Stimulated activated CD8-positive, alpha-beta memory T cell treated with anti-CD3 and anti-CD28 coated beads, Interleukin-7, amount 100 ng/mL, for 1 hour (primary cell): ENCODE measurements at places on chromosomes 7 and 10.

GRCh38 chr10:75582102-75582501 lies 150.7 kb downstream of the LRMDA start:
- no peak for DNase-seq

- DNase-seq: no peak
These were observed 29.8 kb downstream of the VCL start for GRCh38 chr10:74027702-74028101.

DNA sequence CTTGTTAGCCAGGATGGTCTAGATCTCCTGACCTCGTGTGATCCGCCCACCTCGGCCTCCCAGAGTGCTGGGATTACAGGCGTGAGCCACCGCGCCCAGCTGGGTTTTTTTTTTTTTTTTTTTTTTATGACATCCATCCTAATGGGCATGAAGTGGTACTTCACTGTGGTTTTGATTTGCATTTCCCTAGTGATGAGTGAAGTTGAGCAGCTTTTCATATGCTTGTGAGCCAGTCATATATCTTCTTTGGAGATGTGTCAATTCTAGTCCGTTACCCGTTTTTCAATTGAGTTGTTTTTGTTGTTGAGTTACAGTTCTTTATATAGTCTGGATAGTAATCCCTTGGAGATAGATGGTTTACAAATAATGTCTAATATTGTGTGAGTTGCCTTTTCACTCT lies 127.7 kb downstream of the SMURF1 start:
- no peak for DNase-seq

GRCh38 chr7:503575-504111 lies 16.0 kb downstream of the PDGFA start:
- no peak for DNase-seq

DNA sequence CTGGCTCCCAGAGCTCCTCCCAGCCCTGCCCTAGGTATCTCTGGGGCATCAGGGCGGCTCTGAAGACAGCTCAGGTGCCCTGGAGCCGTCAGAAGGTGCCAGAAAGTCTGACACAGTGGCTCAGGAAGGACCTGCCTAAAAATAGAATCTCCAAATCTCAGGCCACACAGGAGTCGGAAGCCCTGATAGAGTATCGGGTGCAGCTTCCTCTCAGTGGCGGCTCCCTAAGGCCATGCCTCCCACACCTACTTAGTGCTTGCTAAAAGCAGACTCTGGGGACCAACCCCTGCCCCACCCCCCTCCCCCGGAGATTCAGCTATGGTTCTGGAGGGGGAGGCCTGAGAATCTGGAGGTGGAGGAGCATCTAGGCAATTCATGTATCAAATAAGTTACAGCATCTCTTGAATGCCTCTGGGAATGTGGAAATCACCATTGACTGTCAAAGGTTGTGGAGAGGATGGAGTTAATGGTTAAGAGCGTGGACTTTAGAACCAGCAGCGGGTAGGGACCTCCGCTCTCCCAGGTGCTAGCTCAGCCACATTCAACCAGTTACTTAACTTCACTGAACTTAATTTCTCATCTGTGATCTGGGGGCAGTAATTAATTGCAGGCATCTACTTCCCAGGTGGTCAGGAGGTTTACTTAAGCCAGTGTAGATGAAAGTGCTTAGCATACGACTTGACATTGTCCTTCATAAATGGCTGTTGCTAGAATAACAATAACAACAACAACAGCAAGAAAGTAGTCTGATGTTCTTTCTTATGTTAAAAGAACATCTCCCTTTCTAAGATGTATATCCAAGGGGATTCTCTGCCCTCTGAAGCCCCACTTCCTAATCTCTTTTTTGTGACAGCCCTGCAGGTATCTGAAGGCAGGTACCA lies 38.6 kb upstream of the MXI1 start:
- DNase-seq: no peak

GRCh38 chr7:139737221-139738100 lies 40.3 kb downstream of the HIPK2 start:
- DNase-seq: no peak

- no peak for DNase-seq
These were observed 42.6 kb downstream of the EXOC4 start for GRCh38 chr7:133295484-133295883.
